ENCODE measurements at places on chromosomes 5 and 9. TPM values are rescaled to one million over a fixed set of nuclear protein-coding genes. Genes with fewer than 3 reads are reported as not detected.

DNA sequence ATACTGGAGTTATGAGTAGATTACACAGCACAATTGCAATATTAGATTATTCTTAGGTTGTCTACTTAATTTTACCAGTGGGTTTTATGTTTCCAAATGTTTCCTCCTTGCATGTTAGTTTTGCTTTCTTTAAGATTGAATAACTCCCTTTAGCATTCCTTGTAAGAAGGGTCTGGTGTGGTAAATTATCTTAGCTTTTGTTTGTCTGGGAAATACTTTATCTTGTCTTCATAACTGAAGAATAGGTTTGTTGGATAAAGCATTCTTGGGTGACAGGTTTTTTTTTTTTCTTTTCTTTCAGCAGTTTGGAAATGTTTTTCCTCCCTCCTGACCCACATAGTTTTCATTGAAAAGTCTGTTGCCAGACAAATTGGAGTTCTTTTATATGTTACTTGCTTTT is 531.1 kb downstream of the ANXA1 start:
- DNase-seq = no peak

GRCh38 chr9:89383721-89384300 is 65.5 kb downstream of the SECISBP2 start:
- DNase-seq = no peak

GRCh38 chr9:9556865-9557803 is 1055.7 kb downstream of the PTPRD start:
- no peak for DNase-seq

TEK gene
- 4.0 TPM for total RNA-seq

PTGER4 gene
- total RNA-seq = 0.84 TPM
